ENCODE measurements at places on chromosomes 2 and 18.

GRCh38 chr2:186984966-186985365 lies 136.0 kb upstream of the ZSWIM2 start:
- no peak for DNase-seq

GRCh38 chr2:44169155-44169898 lies 652 bp downstream of the PPM1B start:
- peak; percentile 32 for DNase-seq

- DNase-seq: no peak
These were observed 242.6 kb downstream of the PHLPP1 start for GRCh38 chr18:62957885-62958472.

DNA sequence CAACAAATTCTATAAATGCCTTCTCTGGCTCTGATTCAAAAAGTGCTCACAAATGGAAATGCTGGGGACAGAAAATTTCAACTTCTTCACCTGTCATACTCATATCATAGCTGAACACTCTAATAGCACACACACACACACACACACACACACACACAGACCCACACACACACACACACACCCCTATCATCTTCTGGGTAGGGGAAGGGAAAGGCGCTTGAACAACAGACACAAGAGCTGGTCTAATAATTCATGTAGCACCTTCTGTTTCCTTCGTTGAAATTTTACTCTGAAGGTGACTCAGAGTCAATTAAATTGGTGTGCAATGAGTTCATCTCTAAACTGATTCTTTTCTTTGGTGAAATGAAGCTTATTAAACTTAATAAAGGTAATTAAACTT lies 32.9 kb downstream of the CD28 start:
- no peak for DNase-seq

Measured in ovary (tissue), 10 donors.